ENCODE measurements at places on chromosomes 2 and 18.

- no peak for DNase-seq
These were observed 280.2 kb upstream of the SOX11 start for GRCh38 chr2:5412001-5412400.

DNA sequence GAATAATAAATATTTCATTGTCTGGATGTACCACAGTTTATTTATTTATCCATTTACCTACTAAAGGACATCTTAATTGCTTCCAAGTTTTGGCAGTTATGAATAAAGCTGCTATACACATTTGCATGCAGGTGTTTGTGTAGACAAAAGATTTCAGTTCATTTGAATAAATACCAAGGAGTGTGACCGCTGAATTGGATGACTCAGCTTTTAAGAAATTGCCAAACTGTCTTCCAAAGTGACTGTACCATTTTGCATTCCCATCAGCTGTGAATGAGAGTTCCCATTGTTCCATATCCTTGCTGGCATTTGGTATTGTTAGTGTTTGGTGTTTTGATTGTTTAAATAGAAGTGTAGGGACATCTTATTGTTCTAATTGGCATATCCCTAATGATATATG, 36.2 kb upstream of the FMNL2 start:
- DNase-seq: no peak

DNA sequence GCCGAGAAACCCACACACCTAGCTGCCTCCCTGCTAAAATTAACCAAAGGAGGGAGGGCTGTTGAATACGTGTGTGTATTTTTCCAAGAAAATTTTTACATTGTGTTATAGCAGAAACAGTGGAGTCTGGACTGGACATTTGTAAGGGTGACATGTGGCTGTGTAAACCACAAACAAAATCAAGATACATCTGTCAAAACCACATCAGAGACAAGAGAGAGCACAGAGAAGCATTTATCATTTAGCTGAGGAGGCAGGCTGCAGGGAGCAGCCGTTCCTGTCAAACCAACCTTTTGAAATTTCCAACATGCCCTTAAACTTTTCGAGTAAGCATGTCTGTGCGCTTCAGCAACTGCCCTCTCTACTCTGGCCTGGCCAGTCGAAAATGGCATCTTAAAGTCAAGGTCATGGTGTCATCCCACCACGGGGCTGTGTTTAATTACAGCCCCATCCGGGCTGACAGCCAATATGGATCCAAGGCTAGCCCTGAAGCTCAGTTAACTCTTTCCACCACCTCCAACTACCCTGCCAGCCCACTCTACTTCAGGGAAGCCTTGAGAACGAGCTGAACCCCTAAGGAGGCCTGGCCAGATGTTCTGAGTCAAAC, 8.4 kb downstream of the BCL11A start:
- DNase-seq: no peak

DNA sequence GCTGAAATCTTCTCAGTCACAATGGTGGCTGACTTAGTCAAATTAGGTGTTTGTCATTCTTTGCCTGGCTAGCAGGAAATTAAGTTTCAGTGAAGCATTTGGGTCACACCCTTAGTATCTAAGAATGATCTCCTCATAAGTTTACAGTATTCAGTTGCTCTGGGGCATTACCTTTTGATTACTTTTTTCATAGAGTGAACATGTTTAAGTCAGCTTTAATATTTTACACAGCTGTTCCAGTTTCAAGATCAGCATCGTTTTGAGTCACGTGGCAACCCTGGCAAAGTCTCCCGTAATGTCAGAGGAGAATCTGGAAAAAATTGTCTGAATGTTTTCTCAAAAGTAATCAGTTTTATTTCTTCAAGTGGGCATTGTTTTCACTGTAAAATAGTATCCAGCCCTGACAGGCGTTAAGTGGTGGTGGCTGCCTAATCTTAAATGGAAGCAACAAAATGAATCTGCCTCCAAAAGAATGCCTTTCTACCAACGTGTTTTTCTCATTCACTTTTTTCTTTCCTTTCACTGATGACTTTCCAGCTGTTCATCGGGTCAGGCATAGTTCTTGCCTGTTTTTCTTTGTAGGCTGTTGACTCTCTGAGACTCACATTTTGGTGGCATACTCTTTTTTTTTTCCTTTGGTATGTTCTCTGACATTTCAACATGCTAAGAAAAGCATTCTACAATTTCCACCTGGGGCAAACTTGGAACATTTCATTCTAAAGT, 319.6 kb upstream of the TCF4 start:
- DNase-seq: no peak

GRCh38 chr2:72140621-72140960, 7.1 kb downstream of the CYP26B1 start:
- DNase-seq: peak; percentile 72

DNA sequence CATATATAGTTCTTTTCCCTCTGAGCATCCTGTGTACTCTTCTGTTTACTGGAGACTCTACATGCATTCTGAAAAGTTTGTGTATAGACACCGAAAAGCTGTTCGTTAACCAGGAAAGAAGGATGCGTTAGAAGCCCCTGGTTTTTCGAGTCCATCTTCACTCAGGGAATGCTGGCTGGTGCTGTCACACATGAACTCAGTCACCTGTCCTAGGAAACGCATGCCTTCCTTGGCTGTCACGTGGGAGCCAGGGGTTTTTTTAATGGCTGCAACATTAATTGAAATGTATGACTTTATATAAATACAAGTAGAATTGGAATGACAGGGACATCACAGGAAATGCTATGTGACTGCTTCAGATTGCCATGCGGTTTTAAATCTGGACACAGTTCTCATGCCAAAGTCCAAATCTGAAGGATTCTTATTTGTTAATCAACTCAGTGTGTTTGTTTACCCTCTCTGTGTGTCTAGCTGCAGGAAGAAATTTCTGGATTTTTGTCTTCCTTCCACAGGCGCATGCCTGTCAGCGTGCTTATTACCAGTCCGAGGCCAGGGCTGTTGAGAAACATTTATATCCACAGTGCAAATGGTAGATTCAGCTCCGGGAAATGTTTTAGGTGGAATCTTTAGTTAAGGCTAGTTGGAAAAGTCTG, 2.6 kb downstream of the RAMP1 start:
- DNase-seq: no peak

GRCh38 chr2:218381916-218382366, at the start of gene SLC11A1:
Gene SLC11A1 (plus strand): TSS chr2:218382273. CDS start chr2:218382369, 96 bp downstream.
- peak; percentile 80 for DNase-seq

GRCh38 chr2:240794178-240794721, 25.8 kb downstream of the KIF1A start:
- no peak for DNase-seq

DNA sequence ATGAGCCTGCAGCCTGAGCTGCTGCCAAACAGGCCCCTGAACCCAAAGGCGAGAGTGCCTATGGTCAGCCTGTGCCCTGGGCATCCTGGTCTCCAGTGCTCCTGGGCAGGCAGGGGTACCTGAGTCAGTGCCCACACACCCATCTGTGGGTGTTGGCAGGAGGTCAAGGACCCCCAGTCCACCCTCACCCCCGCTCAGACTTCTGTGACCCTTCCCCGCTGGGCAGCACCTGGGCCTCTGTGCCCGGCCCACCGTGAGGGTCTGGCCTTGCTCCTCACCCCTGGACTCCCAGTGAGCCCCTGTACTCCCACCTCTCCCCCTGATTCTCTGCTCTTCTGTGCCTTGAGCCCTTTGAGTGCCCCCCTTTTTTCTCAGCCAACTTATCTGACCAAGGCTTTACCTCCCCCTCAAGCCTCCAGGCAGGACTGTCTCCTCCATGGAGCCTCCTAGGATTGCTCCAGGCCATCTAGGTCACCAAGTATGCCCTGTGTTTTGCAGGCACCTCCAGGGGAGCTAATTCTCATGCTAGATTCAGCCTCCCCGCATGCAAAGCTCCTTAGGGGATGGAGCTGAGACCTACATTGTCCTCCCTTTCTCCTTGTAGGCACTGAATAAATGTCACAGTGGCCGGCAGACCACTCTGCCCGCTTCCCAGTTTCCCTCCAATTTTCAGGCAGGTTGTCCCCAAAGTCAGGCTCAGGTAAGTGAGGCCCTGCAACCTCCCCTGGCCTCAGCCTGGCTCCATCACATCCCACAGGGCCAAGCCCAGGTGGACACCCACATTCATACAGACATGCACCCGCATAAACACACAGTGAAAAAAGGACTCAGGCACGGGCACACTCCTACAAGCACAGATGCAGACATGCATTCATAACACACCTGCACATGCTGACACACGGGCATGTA, 21.9 kb upstream of the PTMA start:
- DNase-seq: no peak

DNA sequence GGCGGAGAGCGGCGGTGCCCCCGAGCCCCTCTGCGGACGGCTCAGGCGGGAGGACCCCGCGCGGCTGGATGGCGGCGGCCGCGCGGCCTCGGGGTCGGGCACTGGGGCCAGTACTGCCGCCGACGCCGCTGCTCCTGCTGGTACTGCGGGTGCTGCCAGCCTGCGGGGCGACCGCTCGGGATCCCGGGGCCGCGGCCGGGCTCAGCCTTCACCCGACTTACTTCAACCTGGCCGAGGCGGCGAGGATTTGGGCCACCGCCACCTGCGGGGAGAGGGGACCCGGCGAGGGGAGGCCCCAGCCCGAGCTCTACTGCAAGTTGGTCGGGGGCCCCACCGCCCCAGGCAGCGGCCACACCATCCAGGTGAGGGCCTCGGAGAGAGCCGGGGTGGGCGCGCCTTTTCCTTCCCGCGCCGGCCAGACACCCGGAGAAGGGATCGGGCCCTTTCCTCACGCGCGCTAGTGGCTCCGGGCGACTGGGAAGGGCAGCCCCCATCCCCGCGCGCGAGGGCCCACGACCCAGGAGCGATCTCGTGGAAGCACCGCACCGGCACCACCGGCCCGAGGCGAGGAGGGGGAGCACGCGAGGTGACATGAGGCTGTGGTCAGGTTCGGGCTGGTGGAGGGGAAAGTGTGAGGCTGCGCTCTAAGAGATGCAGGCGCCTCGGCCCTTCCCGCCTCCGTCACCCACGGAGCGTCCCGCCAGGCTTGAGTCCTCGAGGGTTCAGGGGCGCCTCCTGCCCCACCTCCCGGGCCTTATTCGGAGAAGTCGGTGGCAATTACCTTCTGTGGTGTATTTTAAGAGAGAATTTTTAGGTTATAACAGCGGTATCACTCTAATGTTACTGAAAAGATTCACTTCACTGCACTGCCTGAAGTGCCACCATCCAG, 607 bp downstream of the LAMA3 start:
- DNase-seq: peak; percentile 72

GRCh38 chr2:84972932-84973331, 2.0 kb downstream of the KCMF1 start:
- DNase-seq: no peak

DNA sequence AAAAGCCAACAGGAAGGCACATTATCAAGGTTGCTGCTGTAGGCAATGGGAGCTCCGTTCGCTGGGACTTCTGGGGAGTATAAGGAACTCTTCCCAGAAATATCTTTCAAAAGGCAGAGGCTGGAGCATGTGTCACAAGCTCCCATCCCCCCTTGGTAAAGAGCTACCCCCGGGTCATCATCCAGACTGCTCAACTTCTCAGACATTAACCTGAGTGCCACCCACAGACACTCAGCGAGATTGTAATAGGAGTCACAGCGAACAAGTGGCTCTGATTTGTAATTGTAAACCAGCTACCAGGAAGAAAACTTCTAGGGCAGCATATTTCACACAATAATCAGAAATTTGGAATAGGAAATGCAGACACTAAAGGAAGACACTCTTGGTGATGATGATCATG, 290.2 kb upstream of the PARD3B start:
- DNase-seq: no peak

DNA sequence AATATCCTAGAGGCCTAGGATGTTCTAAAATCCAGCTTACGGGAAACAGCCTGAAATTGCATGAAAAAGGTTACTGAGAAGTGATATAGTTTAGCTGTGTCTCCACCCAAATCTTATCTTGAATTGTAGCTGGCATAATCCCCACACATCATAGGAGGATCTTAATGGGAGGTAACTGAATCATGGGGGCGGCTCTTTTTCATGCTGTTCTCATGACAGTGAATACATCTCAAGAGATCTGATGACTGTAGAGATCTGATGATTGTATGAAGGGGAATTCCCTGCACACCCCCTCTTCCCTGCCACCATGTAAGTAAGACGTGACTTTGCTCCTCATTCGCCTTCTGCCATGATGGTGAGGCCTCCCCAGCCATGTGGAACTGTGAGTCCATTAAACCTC, 385.6 kb upstream of the ID2 start:
- no peak for DNase-seq

- DNase-seq: no peak
These were observed 8.6 kb upstream of the PCARE start for GRCh38 chr2:29082804-29083495.

Data from coronary artery (tissue), 2 donors.